ENCODE measurements at places on chromosomes 16 and 17. TPM values are rescaled to one million over a fixed set of nuclear protein-coding genes. Genes with fewer than 3 reads are reported as not detected.
A peak's percentile ranks its signal among the peaks of the same experiment; 100 is the strongest.

DNA sequence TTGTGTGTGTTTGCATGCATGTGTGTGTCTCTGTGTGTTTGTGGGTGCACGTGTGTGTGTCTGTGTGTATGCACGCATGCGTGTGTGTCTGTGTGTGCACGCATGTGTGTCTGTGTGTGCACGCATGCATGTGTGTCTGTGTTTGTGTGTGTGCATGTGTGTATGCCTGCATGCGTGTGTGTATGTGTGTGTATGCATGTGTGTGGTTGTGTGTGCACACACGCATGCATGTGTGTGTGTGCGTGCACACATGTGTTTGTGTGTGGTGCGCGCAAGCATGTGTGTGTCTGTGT is 239.9 kb upstream of the TNRC6C start:
- DNase-seq: peak; percentile 6

- no peak for DNase-seq
These were observed 49.5 kb downstream of the FOXK2 start for GRCh38 chr17:82568997-82569393.

GRCh38 chr17:50631908-50632571 is 2.6 kb upstream of the ABCC3 start:
- no peak for DNase-seq

GRCh38 chr16:84526794-84527531 is 22.5 kb upstream of the MEAK7 start:
- no peak for DNase-seq

GRCh38 chr16:2523801-2524231 is 3.6 kb downstream of the AMDHD2 start:
- DNase-seq: no peak

The WNT3 gene
- 2.9 TPM for total RNA-seq

- DNase-seq: no peak
These were observed 1.2 kb downstream of the SLC9A5 start for GRCh38 chr16:67250045-67250327.

GRCh38 chr16:83238949-83239691 is 568.7 kb upstream of the HSBP1 start:
- DNase-seq: no peak

GRCh38 chr16:239948-240277 is 5.3 kb downstream of the FAM234A start:
- no peak for DNase-seq

DNA sequence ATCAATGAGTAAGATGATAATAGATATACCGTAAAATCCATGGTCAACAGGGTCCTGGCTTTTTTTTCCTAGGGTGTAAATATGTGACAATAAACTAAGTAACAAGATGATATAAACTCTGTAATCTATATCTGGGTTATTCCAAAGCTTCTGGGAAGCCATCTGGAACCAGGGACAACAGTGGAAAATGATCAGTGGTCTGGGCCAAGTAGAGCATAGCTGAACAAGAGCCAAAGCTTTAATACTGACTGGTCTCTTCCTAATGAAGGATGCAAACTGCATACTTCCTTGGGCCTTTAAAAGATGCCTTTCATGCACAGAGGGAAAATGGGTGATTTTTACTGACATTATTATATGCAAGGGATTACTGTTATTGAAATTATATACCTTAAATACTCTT is 8.9 kb downstream of the CA10 start:
- no peak for DNase-seq

The AARSD1 gene
- total RNA-seq: 25.3 TPM

The TBC1D3G gene
- total RNA-seq: 2.1 TPM

The CX3CL1 gene
- total RNA-seq: 6.2 TPM

The TUBG1 gene
- total RNA-seq: 20.5 TPM

The EVI2B gene
- total RNA-seq: 10.2 TPM

The SHBG gene
- total RNA-seq: not detected

GRCh38 chr17:81189670-81190530 is 23.9 kb upstream of the AATK start:
- DNase-seq: no peak

DNA sequence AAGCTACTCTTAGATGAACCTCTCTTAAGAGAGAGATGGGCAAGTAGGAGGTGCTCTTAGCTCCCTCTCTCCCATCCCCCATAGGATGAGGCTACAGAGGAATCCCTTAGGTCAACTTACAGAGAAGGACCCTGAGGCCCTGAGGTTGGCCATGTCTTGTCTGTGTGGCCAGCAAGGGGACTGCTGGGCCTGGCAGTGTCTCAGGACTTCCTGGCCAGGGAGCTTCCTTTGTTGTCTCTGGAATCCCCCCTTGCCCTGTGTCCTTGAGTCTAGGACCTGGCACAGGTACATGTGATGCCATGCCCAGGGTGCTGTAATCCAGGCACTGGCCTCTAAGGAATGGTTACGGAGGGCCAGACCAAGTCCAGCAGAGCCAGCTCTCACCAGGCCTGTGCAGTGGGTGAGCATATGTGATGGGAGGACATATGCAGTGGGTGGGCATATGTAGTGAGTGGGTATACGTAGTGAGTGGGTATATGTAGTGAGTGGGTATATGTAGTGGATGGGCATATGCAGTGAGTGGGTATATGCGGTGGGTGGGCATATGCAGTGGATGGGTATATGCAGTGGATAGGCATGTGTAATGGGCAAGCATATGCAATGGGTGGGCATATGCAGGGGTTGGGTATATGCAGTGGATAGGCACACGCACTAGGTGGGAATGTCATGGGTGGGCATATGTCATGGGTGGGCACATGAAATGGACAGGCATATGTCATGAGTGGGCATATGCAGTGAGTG is 20.3 kb upstream of the PECAM1 start:
- DNase-seq: no peak

The RNF43 gene
- total RNA-seq: 8.5 TPM

Measured in breast epithelium (tissue), 4 donors.